ENCODE measurements at places on chromosomes 11 and 22.

DNA sequence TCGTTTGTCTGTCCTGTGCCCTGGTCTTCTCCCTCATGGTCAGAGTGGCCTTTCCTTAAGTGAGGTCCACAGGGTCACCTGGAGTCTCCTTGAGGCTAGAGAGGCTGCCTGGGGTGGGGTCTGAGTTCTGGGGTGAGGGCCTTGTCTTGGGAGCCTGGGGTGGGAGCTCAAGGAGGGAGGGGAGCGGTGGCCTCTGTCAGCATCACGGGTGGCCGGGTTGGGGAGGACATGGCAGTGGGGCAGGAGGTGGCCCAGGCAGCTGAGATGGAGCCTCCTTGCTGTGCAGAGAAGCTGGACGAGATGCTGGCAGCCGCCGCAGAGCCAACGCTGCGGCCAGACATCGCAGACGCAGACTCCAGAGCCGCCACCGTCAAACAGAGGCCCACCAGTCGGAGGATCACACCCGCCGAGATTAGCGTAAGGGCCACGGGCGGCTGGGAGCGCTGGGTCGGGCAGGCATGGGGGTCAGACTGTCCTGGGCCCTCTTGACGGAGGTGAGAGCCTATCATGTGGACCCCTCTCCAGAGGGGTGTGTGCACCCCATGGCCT lies 23.3 kb upstream of the ACR start:
- DNase-seq, result no peak

- DNase-seq, result no peak
These were observed 4.8 kb upstream of the FBXO7 start for GRCh38 chr22:32469799-32470212.

DNA sequence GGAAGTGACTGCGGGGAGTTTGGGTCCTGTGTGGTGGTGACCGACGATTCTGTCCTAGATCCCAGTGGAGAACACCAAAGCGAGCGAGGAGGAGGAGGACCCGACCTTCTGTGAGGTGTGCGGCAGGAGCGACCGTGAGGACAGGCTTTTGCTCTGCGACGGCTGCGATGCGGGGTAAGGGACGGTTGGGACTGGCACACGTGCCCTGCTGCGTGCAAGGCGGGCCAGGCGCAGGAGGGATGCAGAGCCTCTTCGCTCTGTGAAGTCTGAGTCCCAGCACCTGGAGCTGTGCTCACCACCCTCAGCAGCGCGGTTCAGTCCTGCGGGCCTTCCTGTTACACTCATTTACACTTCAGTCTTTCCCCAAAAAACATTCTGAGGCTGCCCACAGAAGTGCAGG lies 16.2 kb downstream of the PHRF1 start:
- no peak for DNase-seq

GRCh38 chr11:78338138-78338537 lies 79.5 kb downstream of the GAB2 start:
- no peak for DNase-seq

DNA sequence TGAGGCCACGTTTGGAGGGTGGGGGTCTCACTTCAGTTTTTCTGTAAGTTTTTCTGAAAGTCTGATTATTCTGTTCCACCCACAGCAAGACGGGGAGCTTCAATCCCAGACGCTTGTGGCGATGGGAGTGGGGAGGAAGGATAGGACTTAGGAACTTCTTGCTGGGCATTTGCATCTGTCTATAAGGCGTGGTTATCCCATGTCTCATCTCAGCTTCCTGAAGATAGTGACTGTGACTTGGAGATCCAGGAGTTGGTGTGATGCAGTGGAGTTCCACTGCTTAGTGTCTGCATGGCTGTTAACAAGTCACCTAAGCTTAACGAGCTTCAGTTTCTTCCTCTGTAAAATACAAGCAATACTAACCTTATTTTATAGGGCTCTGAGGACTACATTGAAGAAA lies 58.9 kb upstream of the BARX2 start:
- no peak for DNase-seq

GRCh38 chr11:126457817-126458216 lies 102.3 kb downstream of the ST3GAL4 start:
- no peak for DNase-seq

DNA sequence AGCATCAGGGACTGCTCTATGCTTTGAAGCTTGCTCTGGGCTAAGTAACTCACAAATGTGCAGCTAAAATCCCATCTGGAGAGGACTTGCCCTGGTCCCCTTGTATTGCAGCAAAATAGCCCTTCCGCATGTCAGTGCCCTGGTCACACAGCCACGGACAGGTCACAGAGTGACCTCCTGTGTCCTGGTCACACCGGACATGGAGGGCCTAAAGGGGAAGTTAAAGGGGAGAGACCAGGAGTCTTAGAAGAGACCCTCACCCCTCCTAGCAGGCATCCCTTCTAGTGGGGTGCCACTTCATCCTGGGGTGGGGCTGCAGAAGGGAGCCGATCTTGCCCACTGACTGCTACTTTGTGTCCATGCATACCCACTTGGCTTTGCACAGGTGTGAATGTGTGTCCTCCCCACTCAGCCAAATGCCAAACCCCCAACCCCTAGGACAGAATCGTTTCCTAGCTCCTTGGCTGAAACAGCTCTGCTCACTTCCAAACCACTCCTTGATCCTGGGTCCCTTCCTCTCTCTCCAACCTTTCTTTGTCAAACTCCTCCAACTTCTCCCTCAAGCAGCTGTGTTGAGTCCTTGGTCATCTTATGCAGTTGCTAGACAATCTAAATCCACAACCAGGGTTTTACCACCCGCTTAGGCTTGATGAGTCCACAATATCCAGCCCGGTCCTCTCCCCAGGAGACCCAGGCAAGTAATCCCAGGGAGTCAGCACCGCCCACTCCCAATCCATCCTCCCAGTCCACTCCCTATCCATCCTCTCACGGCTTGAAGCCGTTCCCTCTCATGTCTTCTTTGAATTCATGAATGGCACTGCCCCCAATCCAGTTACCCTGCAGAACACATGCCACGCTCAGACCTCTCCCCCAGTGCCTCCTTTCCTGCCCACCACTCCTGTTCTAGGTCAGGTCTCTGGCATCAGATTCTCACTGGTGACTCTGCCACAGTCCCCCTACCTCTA lies 3.3 kb upstream of the FXYD6 start:
- DNase-seq, result no peak

GRCh38 chr22:24112188-24112587 lies 69.1 kb upstream of the SUSD2 start:
- DNase-seq, result no peak

DNA sequence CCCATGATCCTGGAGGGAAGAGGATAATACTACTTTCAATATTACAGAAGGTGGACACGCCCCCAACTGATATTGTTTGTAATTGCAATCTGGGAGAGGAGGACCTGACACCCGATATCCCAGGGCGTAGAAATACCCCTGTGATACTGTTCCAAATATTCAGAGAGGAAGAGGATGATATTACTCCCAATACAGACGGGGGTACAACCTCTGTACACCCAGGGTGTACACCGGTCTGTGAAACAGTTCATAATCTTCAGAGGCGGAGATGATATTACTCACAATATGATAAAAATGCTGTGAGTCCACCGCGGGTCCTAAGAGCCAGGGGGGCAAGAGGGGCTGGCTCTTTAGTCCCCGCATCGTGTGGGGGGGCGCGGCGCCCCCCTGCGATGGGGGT lies 57.2 kb upstream of the ALDH3B2 start:
- DNase-seq, result no peak

GRCh38 chr22:29195118-29195963 lies 10.4 kb upstream of the EMID1 start:
- DNase-seq, result no peak

DNA sequence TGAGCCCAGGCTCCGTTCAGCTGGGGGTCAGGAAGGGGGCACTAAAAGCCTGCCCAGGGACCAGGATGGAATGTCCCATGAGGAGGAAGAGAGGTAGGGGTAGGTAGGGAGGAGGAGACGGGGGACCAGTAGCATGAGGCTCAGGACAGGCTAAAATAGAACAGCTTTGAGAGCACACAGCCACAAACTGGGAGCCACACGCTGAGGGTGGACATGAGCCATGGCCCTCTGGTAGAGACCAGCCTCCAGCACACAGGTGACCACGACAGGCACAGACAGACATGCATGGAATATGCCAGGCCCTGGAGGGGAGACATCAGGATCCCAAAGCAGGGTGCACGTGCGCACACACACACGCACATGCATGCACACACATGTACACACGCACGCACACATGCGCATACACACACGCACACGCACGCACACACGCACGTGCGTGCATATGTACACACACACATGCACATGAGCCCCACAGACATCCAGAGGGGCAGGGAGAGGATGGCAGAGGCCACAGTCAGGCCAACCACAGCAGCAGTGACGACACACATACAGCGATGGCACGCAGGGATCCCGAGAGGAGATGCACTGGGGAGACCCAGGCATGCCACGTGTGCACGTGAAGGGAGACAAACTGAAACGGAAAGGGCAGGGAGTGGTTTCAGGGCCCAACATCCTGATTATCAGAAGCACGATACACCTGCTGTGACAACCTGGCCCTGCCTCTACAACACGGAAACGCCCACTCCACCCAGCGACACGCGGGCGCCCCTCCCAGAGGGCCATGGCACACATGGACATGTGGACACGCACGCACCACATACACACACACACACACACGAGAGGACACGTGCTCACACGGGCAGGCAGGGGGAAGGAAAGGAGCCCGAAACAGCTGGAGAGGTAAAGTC lies 25.7 kb downstream of the LRRC10B start:
- DNase-seq, result no peak

DNA sequence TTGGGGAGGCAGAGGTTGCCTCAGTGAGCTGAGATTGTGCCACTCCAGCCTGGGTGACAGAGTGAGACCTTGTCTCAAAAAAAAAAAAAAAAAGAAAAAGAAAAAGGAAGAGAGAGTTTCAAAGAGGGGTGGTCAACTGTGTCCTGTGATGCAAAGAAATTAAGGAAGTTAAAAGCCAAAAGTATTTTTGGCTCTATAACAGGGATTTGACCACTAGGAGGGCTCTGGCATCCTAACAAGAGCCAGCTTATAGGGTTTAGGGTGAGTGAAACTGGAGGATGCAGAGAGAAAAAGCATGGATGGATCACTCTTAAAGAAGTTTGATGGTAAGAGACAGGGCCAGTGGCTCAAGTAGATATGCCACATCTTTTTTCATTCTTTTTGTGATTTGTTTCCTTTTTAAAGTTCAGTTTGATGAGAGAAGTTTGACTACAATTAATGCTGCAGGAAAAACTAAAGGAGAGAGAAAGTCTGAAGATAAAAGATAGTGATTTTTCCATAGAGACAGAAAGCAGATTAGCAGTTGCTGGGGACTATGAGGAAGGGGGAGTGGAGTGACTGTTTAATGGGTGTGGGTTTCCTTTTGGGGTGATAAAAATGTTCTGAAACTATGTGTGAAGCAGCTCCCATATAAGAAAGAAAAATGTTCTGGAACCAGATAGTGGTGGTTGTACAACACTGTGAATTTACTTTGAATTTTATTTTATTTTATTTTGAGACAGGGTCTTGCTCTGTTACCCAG lies 11.1 kb upstream of the MICAL2 start:
- no peak for DNase-seq

GRCh38 chr11:111465400-111465799 lies 46.8 kb downstream of the BTG4 start:
- DNase-seq, result no peak

GRCh38 chr11:119100994-119101758 lies 477 bp downstream of the DPAGT1 start:
- no peak for DNase-seq

DNA sequence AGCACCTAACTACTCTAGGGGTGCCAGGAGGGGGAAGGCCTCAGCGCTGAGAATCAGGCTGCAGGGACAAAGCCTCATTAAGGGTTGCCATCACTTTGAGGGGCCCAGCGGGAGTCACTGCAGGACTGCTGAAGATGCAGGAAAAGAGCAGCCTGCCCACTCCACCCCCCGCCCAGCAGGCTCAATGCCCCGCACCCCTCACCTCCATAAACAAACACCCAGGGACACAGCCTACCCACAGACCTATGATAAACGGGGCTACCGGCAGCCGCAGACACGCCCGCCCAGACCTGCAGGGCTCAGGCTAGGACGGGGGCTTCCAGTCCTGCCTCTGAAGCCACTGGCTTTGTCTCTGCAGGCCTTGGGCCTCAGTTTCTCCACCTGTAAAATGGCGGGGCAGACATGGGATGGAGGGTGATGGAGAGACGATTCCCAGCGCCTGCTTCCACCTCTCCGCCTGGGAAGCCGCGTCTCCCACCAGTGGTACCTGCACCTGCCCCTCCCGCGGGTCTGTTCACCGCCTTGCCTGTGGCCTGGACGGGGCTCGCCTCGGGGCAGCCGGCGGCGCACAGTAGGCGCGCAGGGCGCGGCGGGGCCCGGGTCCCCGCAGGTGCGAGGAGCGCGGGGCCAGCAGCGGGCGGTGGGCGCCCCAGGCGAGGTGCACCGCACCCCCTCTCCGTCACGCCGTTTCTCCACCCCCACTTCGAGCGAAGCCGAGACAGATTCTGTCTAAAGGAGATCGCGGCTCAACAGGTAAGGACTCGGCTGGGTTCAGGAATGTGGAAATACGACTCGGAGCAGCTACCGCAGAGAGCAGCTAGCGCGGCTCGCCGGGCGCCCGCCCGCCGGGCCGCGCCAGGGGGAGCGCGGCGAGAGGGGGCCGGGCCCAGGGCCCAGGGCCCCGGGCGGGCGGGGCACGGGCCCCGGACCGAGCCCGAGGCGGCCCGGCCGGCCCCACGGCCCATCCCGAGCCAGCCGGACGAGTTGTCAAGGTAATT lies 1.5 kb downstream of the WNT7B start:
- DNase-seq, result no peak

DNA sequence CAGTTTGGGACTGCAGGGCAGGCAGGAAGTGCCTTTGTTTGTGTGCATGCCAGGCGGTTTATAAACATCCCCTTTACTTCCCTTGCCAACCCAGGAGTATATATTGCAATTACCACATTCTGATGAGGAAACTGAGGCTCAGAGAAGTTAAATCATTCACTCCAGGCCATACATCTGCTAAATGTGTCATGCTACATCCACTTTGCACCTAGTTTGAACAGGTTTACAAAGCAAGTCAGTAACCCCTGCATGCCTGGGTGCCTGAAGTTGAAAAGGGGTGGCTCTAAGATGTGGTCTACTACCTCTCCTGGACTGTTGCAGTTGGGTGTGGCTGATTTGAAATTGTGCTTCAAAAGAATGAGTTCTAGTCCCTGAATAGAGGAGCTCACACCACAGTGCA lies 23.6 kb downstream of the FLI1 start:
- DNase-seq, result no peak

- DNase-seq, result no peak
These were observed 21.8 kb upstream of the RNASEH2C start for GRCh38 chr11:65742353-65742752.

DNA sequence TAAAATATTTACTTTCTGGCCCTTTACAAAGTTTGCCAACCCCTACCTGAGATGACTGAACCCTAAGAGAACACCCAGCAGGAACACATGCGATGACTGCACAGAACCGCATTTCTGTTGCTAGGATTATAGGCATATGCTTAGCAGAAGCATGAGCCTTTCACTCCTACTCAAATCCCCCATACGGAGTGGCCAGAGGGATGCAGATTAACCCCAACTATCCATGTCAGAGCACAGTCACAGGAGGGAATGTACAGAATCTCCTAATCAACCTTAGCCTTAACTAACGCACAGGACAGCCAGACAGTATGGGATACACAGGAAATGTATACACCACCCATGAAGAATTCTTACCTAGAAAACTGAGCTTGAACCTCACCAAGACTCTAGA lies 6.2 kb downstream of the HPS4 start:
- no peak for DNase-seq

Data from neuronal stem cell (in vitro differentiated cells).